ENCODE measurements at places on chromosomes 6 and 20.
A peak's percentile ranks its signal among the peaks of the same experiment; 100 is the strongest.

DNA sequence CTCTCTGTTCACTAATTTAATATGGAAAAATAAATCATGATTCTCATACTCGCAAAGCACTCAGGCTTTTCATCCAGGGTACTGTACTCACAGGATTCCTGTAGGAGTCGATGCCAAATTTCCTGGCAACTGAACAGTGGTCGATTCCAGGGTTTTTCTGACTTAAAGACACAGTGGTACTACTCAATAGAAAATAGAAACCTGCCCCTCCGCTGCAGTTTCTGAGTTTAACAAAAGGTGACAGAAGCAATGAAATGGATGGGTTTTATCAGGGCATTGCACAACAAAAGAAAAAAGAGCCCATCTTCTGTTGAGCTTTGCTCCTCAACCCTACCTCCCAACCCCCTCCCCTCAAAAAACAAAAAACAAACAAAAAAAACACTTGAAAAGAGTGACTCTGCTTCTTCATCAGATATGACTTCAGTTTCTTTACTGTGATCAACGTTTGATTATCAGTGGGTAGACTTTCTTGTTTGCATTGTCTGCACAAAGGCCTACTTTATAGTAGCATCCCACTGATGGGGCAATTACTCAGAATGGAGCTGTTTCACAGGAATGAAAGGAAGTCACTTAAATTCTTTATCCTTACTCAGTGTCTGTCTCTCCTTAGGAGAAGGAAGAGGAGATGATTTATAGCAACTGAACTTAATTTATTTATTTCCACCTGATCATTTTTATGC, 96.2 kb upstream of the FOXO3 start:
- no peak for DNase-seq

- peak; percentile 94 for DNase-seq
These were observed 77.1 kb downstream of the SGK1 start for GRCh38 chr6:134240665-134241431.

GRCh38 chr20:60046011-60046413, 87.8 kb downstream of the CDH26 start:
- DNase-seq: peak; percentile 98

GRCh38 chr20:8640461-8640860, 428.4 kb upstream of the PLCB4 start:
- DNase-seq: no peak

- DNase-seq: no peak
These were observed 11.7 kb upstream of the SULF2 start for GRCh38 chr20:47796971-47797370.

GRCh38 chr6:2971420-2972218, at the start of gene SERPINB6:
SERPINB6 (minus strand) TSS chr6:2971567; CDS start chr6:2959332, 12,235 bp downstream.
- peak; percentile 57 for DNase-seq

GRCh38 chr6:125415913-125416312, 114.1 kb upstream of the HDDC2 start:
- no peak for DNase-seq

DNA sequence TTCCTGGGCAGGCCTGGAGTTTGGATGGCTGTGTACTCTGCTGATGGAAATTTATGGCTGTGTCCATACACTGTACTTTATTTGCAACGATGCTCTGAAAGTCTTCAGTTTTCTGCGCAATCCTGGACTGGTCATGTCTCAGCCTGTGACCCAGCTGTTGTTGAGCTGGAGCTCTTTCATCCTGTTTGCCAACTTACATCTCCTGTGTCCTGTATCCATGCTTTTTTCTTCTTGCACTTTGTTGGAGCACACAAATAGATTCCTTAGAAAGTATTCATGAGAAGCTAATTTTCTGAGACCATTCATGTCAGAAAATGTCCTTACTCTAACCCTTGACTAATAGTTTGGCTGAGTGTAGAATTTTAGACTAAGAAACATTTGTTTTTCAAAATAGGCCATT, 251.2 kb downstream of the BCKDHB start:
- no peak for DNase-seq

- DNase-seq: no peak
These were observed 41.2 kb downstream of the PLCG1 start for GRCh38 chr20:41178495-41178894.

DNA sequence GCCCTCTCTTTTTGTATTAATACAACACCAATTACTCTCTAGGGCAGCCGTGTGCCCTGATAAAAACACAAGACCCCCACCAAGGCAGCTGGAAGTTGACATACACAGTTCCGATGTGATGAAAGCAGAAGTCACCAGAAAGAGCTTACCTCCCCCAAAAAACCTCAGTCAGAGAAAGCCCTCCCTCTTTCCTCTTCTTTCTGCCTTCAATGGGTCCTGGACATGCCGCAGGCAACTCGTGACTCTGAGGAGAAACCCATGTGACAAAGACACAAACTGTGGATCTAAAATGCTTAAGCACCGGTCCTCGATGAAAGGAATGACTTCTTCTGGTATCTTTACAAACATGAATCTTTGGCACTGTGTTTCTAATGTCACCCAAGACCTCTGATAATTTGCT, 117.7 kb upstream of the CCDC28A start:
- DNase-seq: no peak

- DNase-seq: no peak
These were observed 21.8 kb upstream of the AHI1 start for GRCh38 chr6:135519348-135519747.

GRCh38 chr6:153976921-153977693, 61.9 kb upstream of the OPRM1 start:
- no peak for DNase-seq

DNA sequence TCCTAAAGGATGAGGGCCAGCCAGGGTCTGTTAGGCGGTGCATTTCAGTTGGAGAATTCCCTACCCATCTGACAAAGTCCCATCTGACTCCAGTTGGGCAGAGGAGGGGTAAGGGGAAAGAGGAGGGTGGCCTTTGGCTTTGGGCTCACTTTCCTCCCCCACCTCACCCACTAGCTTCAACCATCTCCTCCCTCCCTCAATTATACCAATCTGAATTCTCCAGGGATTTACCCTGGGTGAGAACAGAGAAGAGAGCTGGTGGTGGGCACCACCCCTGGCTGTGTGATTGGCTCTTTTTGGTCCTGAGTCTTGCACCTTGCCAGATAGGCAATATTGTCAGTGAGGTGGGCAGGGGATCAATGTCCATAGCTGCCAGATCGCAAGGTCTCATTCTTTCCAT, 3.2 kb downstream of the HMGA1 start:
- DNase-seq: no peak

- no peak for DNase-seq
These were observed 199.5 kb downstream of the ADGRB3 start for GRCh38 chr6:68834551-68834950.

GRCh38 chr6:56359201-56359899, 112.0 kb upstream of the COL21A1 start:
- DNase-seq: peak; percentile 83

GRCh38 chr6:160039441-160039840, 70.6 kb downstream of the IGF2R start:
- DNase-seq: no peak

GRCh38 chr6:99096170-99096569, 148.4 kb upstream of the FBXL4 start:
- no peak for DNase-seq

DNA sequence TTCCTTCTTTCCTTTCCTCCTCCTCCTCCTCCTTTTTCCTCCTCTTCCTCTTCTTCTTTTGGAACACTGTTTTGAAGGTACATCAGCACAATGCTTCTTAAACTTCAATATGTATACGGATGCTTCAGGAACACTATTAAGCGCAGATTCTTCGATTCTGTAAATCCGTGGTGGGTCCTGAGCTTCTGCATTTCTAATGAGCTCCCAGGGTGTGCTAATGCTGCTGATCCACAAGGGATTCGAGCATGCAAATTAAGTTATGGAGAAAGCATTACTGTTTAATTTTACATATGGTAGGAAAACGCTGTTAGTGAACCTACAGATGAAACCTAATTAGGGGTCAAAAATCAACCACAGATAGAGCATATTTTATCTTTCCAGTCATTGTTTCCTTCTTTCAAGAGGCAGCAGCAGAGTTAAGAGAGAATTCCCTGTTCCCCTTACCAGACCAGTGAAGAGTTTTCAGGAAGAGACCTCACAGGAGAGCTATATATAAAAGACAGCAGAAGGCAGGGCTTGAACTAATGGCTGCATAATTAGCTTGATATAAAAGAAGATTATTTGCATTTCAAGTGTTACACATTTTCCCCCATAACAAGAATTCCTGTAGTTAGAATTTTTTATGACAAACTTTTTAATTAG, 47.2 kb downstream of the KIF13A start:
- no peak for DNase-seq

GRCh38 chr20:10558635-10559187, 115.1 kb downstream of the JAG1 start:
- no peak for DNase-seq

DNA sequence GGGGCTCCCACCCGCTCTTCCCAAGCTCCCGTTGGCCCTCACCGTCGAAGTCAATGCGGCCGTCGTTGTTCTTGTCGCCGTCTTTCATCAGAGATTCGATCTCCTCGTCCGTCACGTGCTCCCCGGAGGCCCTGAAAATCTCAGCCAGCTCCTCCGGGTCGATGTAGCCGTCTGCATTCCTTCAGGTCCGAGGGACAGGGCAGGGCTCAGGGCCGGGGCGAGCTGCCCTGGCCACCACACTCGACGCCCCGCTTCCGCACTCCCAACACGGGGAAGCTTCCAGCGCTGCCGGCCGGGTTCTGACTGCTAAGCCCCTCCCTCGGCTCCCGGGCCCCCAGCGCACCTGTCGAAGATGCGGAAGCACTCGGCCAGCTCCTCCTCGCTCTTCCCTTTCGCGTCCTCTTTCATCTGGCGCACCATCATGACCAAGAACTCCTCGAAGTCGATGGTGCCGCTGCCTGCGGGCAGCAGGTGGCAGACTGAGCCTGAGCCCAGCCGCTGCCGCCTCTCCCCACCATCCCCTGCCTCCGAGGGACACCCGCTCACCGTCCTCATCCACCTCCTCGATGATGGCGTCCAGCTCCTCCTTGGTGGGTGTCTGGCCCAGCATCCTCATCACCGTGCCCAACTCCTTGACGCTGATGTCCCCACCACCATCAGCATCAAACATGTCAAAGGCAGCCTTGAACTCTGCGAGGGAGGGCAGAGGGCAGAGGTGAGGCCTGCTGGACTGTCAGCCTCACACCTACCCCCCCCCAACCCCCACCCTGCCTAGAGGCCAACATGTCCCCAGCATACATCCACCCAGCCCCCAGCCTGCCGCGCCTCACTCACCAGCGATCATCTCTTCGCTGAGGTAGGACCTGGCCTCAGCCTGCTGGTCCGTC, 2.9 kb downstream of the TNNC2 start:
- DNase-seq: no peak

GRCh38 chr6:169249057-169249456, 4.6 kb downstream of the THBS2 start:
- DNase-seq: no peak

GRCh38 chr20:10005885-10006284, 28.9 kb upstream of the ANKEF1 start:
- DNase-seq: no peak

- no peak for DNase-seq
These were observed 2.3 kb upstream of the ALDH5A1 start for GRCh38 chr6:24492475-24492874.

GRCh38 chr20:43838703-43839060, 76.0 kb upstream of the TOX2 start:
- no peak for DNase-seq

DNA sequence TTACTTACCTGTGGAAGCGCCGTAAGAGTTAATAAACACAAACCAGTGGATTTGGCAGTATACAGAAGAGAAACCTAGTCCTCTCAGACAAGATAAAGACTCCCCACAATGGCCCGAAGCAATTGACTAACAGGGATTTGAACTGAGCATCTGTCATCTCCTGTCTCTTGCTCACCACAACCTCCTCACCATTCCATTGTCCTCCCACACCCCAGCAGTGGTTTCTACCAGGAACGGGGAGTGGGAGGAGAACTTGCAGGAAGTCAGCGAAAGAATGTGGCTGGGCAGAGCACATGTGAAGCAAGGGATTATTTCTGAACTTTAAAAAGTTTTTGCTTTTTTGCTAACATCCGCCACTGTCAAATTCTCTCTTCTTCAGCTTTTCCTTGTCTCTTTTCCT, 24.6 kb upstream of the TAAR1 start:
- DNase-seq: no peak

Measured in AML-193 (cell line).